ENCODE measurements at places on chromosomes 3 and 15.

- DNase-seq: no peak
These were observed 175.8 kb downstream of the FOXB1 start for GRCh38 chr15:60179786-60180391.

DNA sequence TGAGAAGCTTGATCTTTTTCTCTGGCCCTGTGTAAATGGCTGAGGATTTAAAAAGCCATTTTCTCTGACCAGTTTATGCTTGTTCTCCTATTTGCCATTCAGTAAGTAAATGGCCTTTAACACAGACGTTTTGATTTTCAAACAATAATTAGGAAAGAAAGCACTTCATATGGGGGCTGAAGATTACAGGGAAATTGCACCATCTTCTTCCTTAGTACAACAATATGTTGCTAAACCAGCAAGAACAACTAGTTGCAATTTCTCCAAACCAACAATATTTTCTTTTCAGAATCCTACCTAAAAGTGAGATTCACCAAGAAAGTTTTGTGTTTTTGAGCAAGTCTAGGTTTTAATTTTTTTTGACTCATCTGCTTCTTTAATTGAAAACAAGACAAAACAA, 80.5 kb upstream of the CCNL1 start:
- no peak for DNase-seq

- DNase-seq: no peak
These were observed 37.5 kb downstream of the EHD4 start for GRCh38 chr15:41934843-41935242.

DNA sequence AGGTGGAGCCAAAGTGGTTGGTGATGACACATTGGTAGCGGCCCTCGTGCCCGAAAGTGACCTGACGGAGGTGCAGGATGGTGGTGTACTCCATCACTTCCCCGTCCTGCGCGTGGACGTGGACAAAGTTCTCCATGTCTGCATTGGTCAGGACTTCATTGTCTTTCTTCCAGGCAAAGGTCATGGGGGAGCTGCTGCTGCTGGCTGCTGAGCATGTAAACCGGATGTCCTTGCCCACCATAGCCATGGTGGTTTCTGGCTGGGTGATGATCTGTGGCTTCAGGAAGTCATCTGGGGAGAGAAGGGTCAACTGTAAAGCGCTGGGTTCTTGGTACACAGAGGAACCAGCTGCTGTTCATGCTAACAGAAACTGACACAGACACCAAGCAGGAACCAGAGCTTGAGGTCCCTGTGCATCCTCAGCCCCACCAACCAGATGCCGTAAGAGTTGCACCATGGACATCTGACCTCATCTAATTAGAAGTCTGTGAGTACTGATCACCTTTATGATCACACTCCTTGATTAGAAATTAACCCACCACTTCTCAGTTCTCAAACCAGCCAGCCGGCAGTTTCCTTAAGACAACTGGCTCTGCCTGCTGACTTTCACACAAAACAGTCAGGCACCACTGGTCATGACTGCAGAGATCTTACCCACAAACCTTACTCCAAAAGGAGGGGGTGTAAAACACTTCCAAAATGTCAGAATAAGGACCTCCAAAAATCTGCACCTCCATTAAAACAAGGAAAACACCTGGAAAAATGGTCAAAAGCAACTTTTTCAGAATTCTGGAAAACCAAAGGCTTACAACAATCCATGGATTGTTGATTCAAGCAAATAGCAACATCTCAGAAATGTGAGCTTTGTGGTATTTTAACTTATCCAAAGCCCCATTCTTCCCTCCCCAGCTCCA, 114.6 kb downstream of the LRIG1 start:
- DNase-seq: no peak

DNA sequence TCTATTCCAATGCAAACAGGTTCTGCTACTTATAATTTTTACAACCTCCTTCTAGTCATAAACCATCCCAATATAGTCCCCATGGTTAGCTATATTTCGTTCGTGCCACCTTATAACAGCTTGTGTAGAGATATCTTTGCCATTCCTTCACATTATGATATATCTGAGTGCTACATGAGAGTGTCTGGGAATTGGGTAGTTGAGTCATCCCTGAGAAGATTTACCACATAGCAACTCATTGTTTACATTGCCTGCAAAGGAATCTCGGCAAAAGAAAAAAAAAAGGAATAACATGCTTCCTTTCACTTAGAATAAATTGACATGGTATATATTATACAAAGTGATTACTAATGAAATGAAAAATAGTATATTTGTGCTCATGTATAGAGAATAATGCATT, 86.0 kb upstream of the VGLL3 start:
- DNase-seq: no peak

DNA sequence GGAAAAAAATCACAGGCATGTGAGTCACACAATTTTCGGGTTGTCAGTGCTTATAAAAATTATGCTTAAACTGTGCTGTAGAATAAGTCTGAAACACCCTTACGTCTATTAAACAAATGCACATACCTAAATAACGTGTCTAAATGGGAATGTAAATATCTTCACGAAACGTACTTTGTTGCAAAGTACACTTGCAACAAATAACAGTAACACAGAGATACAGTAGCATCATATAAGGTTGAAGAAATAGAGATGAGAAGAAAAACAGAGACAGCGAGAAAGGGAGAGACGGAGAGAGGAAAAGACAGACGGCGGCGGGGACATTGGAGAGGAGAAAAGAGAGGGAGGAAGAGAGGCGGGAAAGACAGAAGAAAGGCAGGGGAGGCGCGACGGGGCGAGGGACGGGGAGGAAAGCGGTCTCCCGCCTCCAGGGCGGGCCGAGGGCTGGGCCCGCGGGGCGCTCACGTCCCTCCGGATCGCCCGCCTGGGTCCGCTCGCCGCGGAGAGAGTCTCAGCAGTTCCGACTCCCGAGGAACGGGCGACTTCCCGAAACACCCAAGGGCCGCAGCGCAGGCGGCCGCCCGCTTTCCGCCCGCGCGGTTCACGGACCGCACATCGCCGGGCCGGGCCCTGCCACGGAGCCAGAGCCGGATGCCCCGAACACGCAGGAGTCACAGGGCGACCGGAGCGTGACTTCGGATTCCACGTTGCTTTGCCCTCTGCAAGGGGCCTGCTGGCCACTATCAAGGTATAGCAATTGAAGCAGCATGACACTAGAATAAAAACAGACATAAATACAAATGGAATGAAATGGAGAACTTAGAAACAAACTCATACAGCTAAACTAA, 153.4 kb downstream of the LMLN start:
- DNase-seq: peak; percentile 83

- no peak for DNase-seq
These were observed 8.5 kb downstream of the ADAMTS17 start for GRCh38 chr15:100333236-100333635.

DNA sequence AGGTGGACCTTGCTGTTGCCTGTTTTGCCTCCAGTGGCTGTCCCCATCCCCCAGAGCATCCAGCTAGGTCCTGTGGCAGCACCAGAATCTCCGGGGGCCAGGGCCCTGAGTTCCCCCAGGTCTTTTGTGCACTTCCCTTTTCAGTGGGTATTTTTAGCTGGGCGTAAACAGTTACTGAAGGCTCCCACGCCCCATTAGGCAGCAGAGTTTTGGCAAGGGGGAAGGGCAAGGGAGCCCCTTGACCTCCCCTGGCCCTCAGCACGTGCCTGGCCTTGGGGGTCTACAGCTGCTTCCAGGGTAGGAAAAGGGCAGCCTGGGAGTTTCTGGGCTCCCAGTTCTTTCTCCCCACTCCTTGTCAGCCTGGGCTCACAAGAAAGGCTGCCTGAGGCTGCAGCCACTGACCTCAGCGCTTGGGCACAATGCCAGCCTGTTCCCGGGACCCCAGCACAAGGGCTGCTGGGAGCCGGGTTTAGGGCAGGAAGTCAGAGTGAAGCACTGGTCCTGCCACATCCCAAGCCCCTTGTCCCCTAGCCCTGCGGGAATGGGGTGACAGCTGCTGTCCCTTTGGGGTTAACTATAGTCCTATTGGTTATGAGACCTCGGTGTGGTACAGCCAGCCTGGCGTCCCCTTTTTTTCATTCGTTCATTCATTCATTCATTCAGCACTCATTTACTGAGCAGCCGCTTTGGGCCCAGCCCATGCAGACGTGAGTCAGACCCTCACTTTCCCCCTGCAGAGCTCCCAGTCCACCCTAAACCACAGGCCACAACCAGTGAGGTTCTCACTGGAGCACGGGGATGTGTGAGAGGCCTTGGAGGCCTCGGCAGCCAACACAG, 8.4 kb downstream of the CSK start:
- DNase-seq: no peak

GRCh38 chr3:137172728-137173127, 214.9 kb downstream of the IL20RB start:
- no peak for DNase-seq

DNA sequence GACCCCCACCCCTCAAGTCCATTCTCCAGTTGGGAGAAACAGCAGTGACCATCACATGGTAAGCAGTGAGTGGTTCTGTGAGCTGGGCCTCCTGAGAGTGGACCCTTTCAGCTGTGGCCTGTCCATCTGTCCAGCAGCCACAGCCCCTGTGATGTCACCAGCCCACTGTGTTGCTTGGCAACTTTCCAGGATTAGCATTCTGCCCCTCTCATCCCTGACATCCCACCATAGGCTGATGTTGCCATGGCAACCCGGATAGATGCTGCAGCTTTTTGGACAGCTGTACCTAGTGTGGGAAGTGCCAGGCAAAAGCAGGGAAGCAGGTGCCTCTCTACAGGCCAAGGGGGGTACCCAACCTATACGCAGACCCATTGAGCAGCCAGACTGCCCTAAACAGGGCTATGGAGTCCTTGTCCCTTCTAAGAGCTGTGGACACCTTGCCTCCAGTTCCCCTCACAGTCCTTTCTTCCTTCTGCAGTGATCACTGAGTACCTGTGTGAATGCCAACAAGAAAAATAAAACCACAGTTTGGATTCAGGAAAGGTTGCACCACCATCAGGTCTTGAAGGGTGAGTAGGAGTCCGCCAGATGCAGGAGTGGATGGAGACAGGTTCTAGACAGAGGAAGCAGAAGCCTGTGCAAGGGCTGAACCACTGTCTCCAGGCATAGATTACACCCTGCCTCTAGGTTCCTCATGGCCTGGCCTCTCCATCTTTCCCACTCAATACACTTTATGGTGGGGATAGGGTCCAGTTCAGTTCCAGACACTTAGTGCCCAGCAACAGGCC, at the start of gene DNAH1:
TSS of gene DNAH1 (plus strand) at position 343 of the 788 bp plus-strand sequence. CDS start 6,124 bp downstream, outside the sequence.
- DNase-seq: no peak

DNA sequence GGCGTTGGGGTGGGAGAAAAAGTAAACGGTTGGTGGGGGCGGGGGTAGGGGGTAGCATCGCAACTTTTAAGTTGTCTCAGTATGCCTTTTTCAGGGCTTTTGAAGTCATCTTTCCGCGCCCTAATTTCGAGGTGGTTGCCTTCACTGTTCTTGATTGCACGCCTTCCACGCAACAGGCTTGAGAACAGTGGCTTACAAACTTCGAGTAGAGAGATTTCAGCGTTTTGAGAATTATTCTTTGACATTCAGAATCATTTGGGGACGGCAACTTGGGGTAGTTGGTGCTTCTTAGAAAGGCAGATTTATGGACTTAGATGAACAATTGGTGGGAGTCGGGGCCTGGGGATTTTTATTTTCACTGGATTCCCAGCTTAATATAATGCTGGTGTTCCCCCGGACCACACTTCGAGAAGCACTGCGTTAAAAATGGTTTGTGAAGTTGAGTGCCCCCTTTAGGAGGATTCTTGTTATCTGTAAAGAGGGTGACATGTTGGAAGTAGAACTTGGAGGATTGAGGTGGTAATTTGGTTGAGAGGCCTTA, 880 bp downstream of the PPP4R2 start:
- no peak for DNase-seq

GRCh38 chr3:159739969-159740368, 248.7 kb upstream of the IL12A start:
- no peak for DNase-seq

- DNase-seq: no peak
These were observed 32.9 kb downstream of the IGDCC3 start for GRCh38 chr15:65344914-65345275.

DNA sequence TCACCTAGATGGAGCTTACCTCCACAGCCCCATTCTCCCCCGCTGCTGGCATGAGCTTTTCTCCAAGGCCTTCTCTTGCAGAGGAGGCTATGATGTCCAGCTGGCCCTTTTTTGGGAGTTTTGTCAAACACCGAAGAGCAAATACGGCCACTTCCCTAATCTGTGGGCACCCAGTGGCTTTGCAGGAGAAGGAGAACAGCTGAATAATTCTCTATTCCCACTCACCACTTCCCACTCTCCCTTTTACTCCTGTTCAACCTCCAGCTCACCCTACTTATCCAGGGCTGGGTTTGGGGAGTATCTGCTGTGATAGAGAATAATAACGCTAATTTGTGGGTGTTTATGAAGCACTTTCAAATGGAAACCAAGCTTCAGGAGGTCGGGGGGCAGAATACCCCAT, 93.0 kb downstream of the AAGAB start:
- DNase-seq: no peak

- no peak for DNase-seq
These were observed 651.9 kb downstream of the RBMS3 start for GRCh38 chr3:29932696-29933325.

- no peak for DNase-seq
These were observed 31.0 kb downstream of the IQSEC1 start for GRCh38 chr3:13042127-13042701.
